ENCODE measurements at places on chromosomes 3 and 15. TPM values are rescaled to one million over a fixed set of nuclear protein-coding genes. Genes with fewer than 3 reads are reported as not detected.
A peak's percentile ranks its signal among the peaks of the same experiment; 100 is the strongest.

GRCh38 chr3:59016930-59017616 is 32.8 kb downstream of the CFAP20DC start:
- no peaks in the 10 kb centered on the region for H3K27me3 ChIP-seq
- no peaks in the 10 kb centered on the region for H3K36me3 ChIP-seq
- H3K4me3 ChIP-seq: no peak overlapping the region
- no peak overlapping the region for H3K27ac ChIP-seq

- no peak overlapping the region for H3K27ac ChIP-seq
- no peak for DNase-seq
- H3K4me3 ChIP-seq: no peak overlapping the region
- no peaks in the 10 kb centered on the region for H3K4me1 ChIP-seq
- H3K27me3 ChIP-seq: no peaks in the 10 kb centered on the region
Measured at GRCh38 chr3:161471211-161471610, 25.4 kb upstream of the OTOL1 start.

PLD1 gene
- polyA plus RNA-seq: not detected

DNA sequence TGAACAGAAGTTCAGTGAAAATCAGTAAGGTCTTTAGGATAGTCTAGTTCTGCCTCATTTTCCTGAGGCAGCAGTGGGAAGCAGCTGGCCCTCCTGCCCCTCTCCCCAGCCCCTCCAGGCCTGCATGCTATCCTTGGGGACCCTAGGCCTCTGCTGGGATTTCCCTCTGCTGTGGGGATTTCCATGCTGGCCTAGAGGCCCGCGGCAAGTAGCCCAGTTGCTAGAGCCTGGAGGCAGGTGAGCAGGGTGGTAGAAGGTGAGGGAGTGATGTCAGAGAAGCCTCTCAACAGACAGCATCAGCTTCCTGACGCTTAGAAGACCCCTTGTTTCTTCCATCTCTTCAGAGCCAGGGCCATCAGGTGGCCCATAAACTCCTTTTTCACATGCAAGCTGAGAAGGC is 305.8 kb upstream of the THBS1 start:
- H3K27me3 ChIP-seq: no peaks in the 10 kb centered on the region
- H3K4me1 ChIP-seq: no peaks in the 10 kb centered on the region
- H3K36me3 ChIP-seq: no peaks in the 10 kb centered on the region
- H3K27ac ChIP-seq: no peak overlapping the region
- H3K4me3 ChIP-seq: no peak overlapping the region

- no peaks in the 10 kb centered on the region for H3K27me3 ChIP-seq
- H3K27ac ChIP-seq: no peak overlapping the region
- H3K36me3 ChIP-seq: no peaks in the 10 kb centered on the region
- DNase-seq: no peak
- no peak overlapping the region for H3K4me3 ChIP-seq
- no peaks in the 10 kb centered on the region for H3K4me1 ChIP-seq
Measured at GRCh38 chr3:48215876-48216275, 7.4 kb upstream of the CAMP start.

RBPMS2 gene
- not detected for polyA plus RNA-seq

DNA sequence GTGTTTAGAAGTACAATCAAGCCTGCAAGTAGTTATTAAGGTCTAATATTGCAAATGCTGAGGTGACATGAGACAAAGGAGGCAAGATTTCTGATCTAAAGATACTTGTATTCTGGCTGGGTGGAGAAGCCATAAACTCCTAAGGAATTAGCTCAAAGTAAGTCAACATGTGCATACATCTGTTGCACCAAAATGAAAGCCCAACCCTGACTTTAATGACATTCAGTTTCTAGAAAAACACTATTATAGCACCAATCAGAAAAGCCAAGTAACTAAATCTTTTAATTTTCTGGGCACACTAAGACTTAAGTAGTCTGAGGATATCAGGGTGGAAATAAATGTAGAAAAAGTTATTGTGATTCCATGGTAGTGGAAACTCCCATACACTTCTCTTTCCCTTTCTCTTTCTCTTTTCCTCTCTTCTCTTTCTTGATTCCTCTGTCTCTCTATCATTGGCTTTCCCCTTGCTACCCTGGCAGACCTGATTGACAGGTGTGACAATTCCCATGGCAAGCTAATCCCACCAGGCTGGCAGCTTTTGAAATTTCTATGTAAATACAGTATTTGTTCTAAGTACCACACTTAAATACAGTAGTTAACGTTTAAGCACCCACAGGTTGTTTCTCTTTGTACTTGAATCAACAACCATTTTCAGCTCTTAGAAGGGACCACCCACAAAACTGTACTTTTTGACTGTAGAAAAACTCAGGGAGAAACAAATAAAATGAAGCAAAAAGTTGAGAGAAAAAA is 528.4 kb upstream of the SEMA6D start:
- no peaks in the 10 kb centered on the region for H3K36me3 ChIP-seq
- DNase-seq: no peak
- no peak overlapping the region for H3K4me3 ChIP-seq
- no peaks in the 10 kb centered on the region for H3K27me3 ChIP-seq

IGF2BP2 gene
- not detected for polyA plus RNA-seq

ZWILCH gene
- polyA plus RNA-seq: 4.8 TPM

CASR gene
- polyA plus RNA-seq: not detected

- no peaks in the 10 kb centered on the region for H3K36me3 ChIP-seq
- no peak overlapping the region for H3K4me3 ChIP-seq
- H3K4me1 ChIP-seq: no peaks in the 10 kb centered on the region
- DNase-seq: no peak
- no peak overlapping the region for H3K27ac ChIP-seq
Measured at GRCh38 chr3:195164573-195165264, 106.2 kb downstream of the XXYLT1 start.

- no peak overlapping the region for H3K27ac ChIP-seq
- H3K4me3 ChIP-seq: no peak overlapping the region
- H3K4me1 ChIP-seq: no peaks in the 10 kb centered on the region
Measured at GRCh38 chr3:168186293-168186983, 90.7 kb upstream of the GOLIM4 start.

GRCh38 chr3:120683671-120684301 is 1.7 kb upstream of the HGD start:
- no peak overlapping the region for H3K27ac ChIP-seq
- no peaks in the 10 kb centered on the region for H3K4me1 ChIP-seq
- H3K36me3 ChIP-seq: no peaks in the 10 kb centered on the region
- no peak for DNase-seq
- H3K4me3 ChIP-seq: no peak overlapping the region

RETNLB gene
- polyA plus RNA-seq: not detected

- H3K27ac ChIP-seq: no peak overlapping the region
- H3K4me1 ChIP-seq: peaks cover 10% of the 10 kb centered on the region
- no peak overlapping the region for H3K4me3 ChIP-seq
- H3K36me3 ChIP-seq: no peaks in the 10 kb centered on the region
Measured at GRCh38 chr3:197268294-197268693, 30.1 kb downstream of the DLG1 start.

KLHL40 gene
- polyA plus RNA-seq: not detected

DNA sequence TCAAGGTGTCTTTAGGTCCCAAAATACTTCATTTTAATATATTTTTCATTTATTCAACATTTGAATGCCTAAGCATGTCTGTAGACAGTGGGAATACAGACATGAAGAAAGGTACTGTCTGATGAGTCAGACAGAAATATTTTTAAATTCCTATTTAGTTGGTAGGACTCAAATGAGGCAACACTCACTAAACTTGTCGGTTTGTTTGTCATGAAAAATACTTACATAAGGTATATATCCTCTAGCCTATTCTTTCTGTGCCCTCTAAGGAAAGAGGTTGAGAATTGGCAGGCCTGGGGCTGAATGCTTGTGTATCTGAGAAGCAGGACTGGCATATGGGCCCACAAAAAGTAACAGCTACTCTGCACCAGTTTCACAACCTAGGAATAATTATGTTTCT is 423.6 kb upstream of the MDFIC2 start:
- H3K27ac ChIP-seq: no peak overlapping the region
- no peaks in the 10 kb centered on the region for H3K27me3 ChIP-seq
- H3K4me3 ChIP-seq: no peak overlapping the region
- H3K36me3 ChIP-seq: no peaks in the 10 kb centered on the region

- H3K27me3 ChIP-seq: no peaks in the 10 kb centered on the region
- H3K4me1 ChIP-seq: peaks cover 24% of the 10 kb centered on the region
- H3K4me3 ChIP-seq: peak overlapping the region; percentile 84
- peak; percentile 59 for DNase-seq
- peak overlapping the region; percentile 69 for H3K27ac ChIP-seq
Measured at GRCh38 chr15:45635191-45635638, 386 bp downstream of the SQOR start.

LRRC31 gene
- polyA plus RNA-seq: not detected

GRCh38 chr15:66780973-66781718 is 79.1 kb downstream of the SMAD6 start:
- H3K4me1 ChIP-seq: no peaks in the 10 kb centered on the region
- no peaks in the 10 kb centered on the region for H3K36me3 ChIP-seq
- peaks cover under 1% of the 10 kb centered on the region for H3K27me3 ChIP-seq
